Activated CD4-positive, alpha-beta T cell treated with anti-CD3 and anti-CD28 coated beads, Interleukin-2, amount 10 ng/mL, durations not matched to agents 7 days and 5 days (primary cell): ENCODE measurements at places on chromosomes 11 and 22.

DNA sequence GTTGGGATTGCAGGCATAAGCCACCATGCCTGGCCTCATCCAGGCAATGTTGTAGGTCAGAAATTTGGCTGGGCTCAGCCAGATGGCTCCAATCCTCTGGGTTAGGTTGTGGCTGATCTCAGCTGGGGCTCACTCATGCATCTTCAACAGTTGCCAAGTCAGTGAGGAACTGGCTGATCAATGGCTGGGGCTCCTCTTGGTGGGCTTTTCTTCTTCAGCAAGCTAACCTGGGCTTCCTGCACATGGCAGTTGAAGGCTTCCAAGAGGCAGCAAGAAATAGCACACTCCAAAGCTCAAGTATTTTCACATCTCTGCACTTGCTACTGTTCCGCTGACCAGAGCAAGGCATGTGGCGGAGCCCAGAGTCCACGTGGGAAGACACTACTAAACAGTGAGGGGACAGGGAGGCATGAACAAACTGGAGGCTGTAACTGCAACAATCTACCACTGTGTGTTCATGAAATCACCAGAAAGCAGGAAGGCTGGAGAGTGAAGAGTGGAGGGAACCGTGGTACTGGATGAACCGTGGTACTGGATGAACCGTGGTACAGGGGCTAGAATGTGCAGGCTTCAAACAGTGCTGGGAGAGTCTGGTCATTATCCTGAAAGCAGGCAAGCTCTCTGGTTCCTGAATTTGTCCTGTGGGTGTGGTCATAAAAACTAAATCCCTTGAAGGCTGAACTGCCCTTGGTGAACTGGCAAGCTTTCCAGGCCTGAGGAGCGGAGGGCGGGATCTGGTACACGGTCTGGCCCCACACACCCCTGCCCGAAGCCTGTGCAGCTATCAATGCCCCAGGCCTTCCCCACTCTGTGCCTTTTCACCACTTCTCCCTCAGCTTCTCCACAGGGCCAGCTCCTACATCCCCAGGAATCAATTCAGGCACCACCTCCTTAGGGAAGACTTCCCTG is 20.2 kb downstream of the CHST1 start:
- no peak overlapping the region for H3K4me3 ChIP-seq
- no peak for DNase-seq
- no peaks in the 10 kb centered on the region for H3K36me3 ChIP-seq

DNA sequence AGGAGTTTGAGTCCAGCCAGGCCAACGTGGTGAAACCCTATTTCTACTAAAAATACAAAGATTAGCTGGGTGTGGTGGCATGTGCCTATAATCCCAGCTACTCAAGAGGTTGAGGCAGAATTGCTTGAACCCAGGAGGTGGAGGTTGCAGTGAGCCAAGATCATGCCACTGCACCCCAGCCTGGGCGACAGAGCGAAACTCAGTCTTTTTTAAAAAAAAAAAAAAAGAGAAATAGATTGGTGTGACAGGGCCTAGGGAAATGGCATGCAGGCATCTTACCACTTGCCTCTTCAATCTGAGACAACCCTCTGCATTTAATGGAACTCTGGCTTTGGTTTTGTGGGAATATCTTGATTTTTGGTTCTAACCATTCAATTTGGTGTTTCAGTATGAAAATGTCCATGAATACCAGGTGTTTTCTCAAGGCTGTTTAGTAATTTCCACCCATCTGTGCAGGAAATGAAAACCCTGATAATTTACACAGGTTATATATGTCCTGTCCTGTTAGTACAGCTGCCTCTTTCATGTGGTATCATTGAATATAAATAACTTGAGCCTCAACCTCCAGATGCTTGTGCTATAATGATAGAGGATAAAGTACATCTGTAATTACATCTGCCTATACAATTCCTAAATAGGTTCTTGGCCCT is 8.4 kb downstream of the XBP1 start:
- no peaks in the 10 kb centered on the region for H3K27me3 ChIP-seq
- H3K27ac ChIP-seq = peak overlapping the region; percentile 76
- DNase-seq = no peak
- peaks cover 57% of the 10 kb centered on the region for H3K36me3 ChIP-seq
- H3K4me1 ChIP-seq = peaks cover 61% of the 10 kb centered on the region

DNA sequence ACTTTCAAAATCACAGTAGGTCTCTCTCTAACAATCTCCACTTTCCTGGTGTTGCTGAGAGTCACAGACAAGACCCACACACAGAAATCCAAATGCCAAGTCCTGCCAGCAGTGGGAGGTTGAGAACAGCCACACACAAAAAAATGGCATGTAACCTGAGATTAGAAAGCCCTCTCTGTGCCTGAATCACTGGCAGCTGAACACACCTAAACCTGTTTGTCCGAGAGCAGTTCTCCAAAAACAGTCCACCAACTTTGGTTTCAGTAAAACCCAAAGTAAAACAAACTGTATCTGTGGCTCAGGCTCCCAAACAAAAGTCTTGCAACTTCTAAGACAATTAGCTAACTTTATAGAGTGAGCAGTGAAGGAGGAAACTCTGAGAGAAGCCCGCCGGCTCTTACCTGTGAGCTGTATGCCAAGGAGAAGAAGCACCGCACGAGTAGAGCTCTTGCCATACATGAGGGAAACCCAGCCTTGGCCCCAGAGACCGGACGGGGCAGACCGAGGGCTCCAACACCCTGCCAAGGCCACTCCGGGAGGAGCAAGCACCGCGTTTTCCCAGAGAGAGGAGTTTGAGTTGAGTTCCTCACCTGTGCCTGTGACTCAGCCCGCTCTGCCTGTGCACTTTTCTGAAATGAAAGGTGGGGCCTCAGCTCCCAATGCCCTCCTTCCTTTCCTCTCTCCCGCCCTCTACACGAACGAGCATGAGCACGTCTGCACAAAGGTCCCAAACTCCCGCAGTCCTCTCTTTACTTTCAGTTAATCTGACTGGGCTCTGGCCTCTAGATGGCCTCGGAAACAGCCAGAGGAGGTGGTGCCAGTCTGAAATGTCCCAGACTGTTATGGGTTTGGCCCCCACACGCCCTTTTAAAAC is at the start of gene MPZL2:
MPZL2 (minus strand) TSS at position 603 of the 874 bp plus-strand sequence; CDS start at position 459, 144 bp downstream.
- peaks cover 55% of the 10 kb centered on the region for H3K4me1 ChIP-seq
- peaks cover 10% of the 10 kb centered on the region for H3K27me3 ChIP-seq
- H3K27ac ChIP-seq = peak within 1 kb of the TSS; percentile 77
- H3K4me3 ChIP-seq = peak within 1 kb of the TSS; percentile 74
- H3K36me3 ChIP-seq = peaks cover 19% of the 10 kb centered on the region
- DNase-seq = peak; percentile 37

DNA sequence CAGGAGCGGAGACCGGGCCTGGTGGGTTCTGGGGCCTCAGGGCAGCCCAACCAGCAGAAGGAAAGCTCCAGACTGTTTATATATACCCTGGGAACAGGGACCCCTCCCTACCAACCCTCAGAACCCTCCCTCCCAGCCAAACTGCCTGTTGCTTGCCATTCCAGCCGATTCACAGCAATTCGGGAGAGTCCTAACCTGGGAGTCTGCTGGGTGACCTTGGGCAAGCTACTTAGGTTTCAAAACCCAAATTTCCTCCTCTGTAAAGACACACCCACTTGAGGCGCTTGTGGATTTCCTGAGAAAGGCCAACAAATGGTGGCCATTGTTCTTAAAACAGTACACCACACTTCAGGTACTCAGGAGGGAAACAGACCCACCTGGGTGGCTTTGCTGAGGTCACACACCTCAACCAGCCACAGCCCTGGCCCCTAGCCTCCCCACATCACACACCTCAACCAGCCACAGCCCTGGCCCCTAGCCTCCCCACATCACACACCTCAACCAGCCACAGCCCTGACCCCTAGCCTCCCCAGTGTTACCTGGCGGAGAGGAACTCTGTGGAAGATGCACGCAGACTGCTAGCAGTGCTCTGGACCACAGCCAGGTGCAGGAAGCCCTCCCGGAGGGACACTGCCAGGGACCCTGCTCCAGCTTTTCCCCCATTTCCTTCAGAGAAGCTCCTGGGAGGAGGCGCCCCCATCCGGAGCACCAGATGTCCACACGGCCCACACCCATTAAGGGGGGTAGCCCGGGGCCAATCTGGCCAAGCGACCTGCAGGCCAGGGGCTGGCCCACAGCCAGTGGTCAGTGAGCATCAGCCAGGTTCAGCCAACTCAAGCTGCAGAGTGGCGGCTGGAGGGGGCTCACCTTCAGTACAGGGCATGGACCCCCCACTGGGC is 6.2 kb downstream of the SHISA8 start:
- DNase-seq = peak; percentile 46
- H3K27me3 ChIP-seq = peaks cover 31% of the 10 kb centered on the region
- H3K27ac ChIP-seq = no peak overlapping the region
- peaks cover 13% of the 10 kb centered on the region for H3K36me3 ChIP-seq
- H3K4me3 ChIP-seq = no peak overlapping the region

GRCh38 chr11:108895579-108896480 is 231.0 kb downstream of the DDX10 start:
- peaks cover 9% of the 10 kb centered on the region for H3K4me1 ChIP-seq
- no peaks in the 10 kb centered on the region for H3K27me3 ChIP-seq
- DNase-seq = no peak
- peaks cover 14% of the 10 kb centered on the region for H3K36me3 ChIP-seq
- no peak overlapping the region for H3K27ac ChIP-seq

- H3K36me3 ChIP-seq = no peaks in the 10 kb centered on the region
- H3K27me3 ChIP-seq = peaks cover 23% of the 10 kb centered on the region
- peaks cover 2% of the 10 kb centered on the region for H3K4me1 ChIP-seq
- DNase-seq = no peak
Observed at GRCh38 chr22:22941831-22942510, 54.4 kb downstream of the IGLL5 start.

- H3K27ac ChIP-seq = no peak overlapping the region
- H3K27me3 ChIP-seq = no peaks in the 10 kb centered on the region
- peaks cover 49% of the 10 kb centered on the region for H3K36me3 ChIP-seq
- H3K4me1 ChIP-seq = peaks cover 39% of the 10 kb centered on the region
Observed at GRCh38 chr11:72971192-72971967, 157.2 kb downstream of the ATG16L2 start.

- H3K4me3 ChIP-seq = no peak overlapping the region
- H3K36me3 ChIP-seq = no peaks in the 10 kb centered on the region
- no peak overlapping the region for H3K27ac ChIP-seq
- peaks cover 13% of the 10 kb centered on the region for H3K4me1 ChIP-seq
- no peak for DNase-seq
- H3K27me3 ChIP-seq = peaks cover 14% of the 10 kb centered on the region
Observed at GRCh38 chr11:119590651-119591351, 138.2 kb downstream of the NECTIN1 start.

- H3K4me1 ChIP-seq = peaks cover 2% of the 10 kb centered on the region
- H3K27me3 ChIP-seq = no peaks in the 10 kb centered on the region
- no peak overlapping the region for H3K4me3 ChIP-seq
- H3K27ac ChIP-seq = no peak overlapping the region
- peaks cover 3% of the 10 kb centered on the region for H3K36me3 ChIP-seq
Observed at GRCh38 chr11:111733016-111733415, 33.2 kb downstream of the PPP2R1B start.

DNA sequence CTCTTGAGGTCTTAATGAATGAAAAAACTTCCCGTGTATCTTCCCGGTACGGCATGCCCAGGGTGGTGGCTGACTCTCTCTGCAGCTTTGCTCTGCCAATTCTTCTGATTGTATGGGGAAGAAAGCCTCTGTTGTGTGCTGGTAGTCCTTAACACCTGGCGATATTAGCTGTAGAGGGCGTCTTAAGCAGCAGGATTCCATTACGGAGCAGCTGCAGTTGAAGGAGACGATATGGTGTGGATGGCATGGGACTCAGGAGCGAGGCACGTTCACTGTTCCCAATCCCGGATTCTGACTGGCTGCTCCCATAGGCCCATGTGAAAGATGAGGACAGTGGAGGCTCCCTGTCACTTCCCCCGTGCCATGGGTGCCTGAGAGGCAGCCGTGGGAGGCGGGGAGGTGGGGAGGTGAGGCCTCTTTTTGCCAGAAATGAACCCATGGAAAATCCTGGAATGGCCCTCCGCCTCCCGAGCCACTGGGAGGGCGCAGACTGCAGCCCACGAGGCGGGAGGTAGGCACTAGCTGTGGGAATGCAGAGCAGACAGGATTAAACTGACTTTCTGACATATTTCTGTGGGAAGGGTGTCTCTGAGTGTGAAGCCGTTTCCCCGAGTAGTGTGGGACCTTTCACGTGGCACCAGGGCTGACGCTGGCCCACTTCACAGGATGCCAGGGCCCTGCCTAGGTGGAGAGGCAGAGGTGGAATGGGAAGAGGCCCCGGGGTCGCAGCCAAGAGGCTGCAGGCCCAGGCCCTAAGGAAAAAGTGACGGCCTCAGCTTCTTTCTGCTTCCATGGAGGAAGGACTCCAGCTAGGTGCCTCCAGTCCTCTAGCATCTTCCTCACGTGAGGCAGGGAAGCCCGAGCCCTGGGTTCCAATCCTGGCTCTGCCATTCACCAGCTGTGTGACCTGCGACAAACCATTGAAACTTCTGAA is 121.4 kb upstream of the CD82 start:
- no peaks in the 10 kb centered on the region for H3K4me1 ChIP-seq
- peaks cover 28% of the 10 kb centered on the region for H3K27me3 ChIP-seq
- H3K36me3 ChIP-seq = no peaks in the 10 kb centered on the region
- H3K4me3 ChIP-seq = no peak overlapping the region

- peaks cover 15% of the 10 kb centered on the region for H3K27me3 ChIP-seq
- peaks cover 34% of the 10 kb centered on the region for H3K4me1 ChIP-seq
- no peaks in the 10 kb centered on the region for H3K36me3 ChIP-seq
- no peak for DNase-seq
- no peak overlapping the region for H3K4me3 ChIP-seq
Observed at GRCh38 chr11:17412488-17413180, 24.2 kb upstream of the KCNJ11 start.

GRCh38 chr11:57515332-57516060 is at the start of gene SLC43A1:
Gene SLC43A1 (minus strand): TSS chr11:57515702. CDS start chr11:57514111, 1,591 bp downstream.
- no peaks in the 10 kb centered on the region for H3K27me3 ChIP-seq
- H3K27ac ChIP-seq = peak within 1 kb of the TSS; percentile 94
- H3K36me3 ChIP-seq = peaks cover 2% of the 10 kb centered on the region

- DNase-seq = no peak
- peaks cover 20% of the 10 kb centered on the region for H3K4me1 ChIP-seq
Observed at GRCh38 chr22:17703811-17704210, 65.3 kb downstream of the BCL2L13 start.

DNA sequence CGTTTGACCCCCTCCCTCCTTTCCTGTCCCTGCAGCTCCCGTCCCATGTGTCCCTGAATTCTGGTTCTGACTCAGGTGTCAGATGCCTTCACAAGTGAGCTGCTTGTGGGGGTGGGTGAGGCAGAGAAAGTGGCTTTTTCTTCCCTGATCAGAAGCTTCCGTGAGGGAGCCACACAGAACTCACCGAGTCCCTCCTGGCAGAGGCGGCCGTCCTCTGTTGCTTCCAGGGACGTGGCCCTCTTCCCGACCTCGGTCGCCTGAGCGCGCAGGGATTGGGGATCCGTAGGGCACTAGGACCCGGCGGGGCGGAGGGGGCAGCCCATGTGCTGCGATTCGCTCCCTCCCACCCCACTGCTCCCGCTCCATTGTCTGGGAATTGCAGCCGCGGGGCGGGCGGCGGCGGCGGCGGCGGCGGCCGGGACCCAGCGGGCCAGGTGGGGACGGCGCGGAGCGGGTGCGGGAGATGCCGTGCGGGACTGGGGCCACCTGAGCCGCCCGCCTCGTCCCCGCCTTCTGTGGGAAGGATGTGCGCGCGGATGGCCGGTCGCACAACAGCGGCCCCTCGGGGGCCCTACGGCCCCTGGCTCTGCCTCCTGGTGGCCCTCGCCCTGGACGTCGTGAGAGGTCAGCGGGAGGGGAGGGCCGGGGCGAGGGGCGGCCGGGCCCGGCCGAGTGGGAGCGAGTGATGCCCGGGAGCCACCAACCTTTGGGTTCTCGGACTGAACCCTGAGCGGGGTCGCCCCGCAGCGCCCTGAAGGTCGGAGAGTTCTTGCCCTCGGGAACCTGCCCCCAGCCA is at the start of gene TMEM132A:
TMEM132A (plus strand) TSS at position 351 of the 796 bp plus-strand sequence; CDS start at position 525, 174 bp downstream.
- no peak within 1 kb of the TSS for H3K27ac ChIP-seq
- H3K4me1 ChIP-seq = peaks cover 8% of the 10 kb centered on the region
- no peak for DNase-seq
- H3K27me3 ChIP-seq = peaks cover 30% of the 10 kb centered on the region
- peaks cover 27% of the 10 kb centered on the region for H3K36me3 ChIP-seq
